ENCODE measurements at places on chromosomes 12 and 14. TPM values are rescaled to one million over a fixed set of nuclear protein-coding genes. Genes with fewer than 3 reads are reported as not detected.

- no peak for DNase-seq
These were observed 22.8 kb upstream of the SDR39U1 start for GRCh38 chr14:24465368-24465767.

- DNase-seq, result no peak
These were observed 5.2 kb downstream of the ZBTB42 start for GRCh38 chr14:104805941-104806624.

DNA sequence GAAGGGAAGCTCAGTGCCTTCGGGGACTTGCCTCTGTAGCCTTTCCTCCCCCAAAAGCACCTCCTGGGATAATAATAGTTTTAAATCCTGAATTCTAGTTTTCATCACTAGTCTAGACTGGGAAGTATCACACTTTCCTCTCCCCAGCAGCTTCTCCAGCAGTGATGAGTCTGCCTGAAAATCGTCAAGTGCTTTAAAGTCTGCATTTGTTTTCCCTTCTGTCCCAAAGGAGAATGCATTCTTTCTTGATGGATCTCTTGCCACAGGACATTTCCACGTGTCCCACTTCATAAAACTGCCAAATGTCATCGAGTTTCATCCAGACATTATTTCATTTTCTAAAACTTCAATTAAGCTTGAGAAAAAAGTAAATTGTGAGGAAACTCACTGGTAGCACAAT lies 15.0 kb downstream of the CSRP2 start:
- no peak for DNase-seq

DNA sequence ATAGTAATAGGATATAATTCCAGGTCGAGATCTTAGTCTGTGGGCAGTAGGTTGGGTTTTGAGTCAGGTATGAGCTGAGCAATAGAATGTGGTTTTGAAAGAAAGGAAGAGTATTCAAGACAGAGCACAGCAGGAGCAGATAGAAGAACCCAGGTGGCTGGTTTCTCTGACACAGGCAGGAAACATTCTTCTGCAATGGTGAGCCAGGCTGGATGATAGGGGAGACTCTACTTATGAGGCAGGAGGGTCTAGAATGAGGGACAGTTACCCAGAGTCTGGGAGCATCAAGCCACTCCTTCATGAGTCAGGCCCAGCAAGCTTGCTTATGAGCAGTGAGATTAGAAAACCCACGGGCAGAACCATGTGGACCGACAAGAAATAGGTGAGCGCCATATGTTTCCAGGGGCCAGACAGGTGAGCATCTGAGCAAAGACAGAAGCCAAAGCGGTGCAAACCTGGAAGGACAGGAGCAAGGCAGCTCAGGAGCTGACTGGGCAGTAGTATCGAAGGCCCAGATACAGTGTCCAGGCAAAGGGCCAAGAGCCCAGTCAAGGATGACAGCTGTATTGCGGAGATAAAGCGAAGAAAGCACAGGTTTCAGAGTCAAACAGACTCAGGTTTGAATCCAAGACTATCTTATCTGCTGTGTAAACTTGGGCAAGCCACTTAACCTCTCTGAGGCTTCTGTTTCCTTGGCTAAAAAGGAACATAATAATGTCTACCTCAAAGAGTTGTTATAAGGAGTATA lies 22.5 kb upstream of the PCNX1 start:
- no peak for DNase-seq

The SMIM41 gene
- not detected for total RNA-seq

The REM2 gene
- total RNA-seq, result 7.9 TPM

The SERPINA10 gene
- total RNA-seq, result not detected

GRCh38 chr12:63941166-63941800 lies 96.8 kb downstream of the SRGAP1 start:
- no peak for DNase-seq

The SRRM4 gene
- not detected for total RNA-seq

The KLHDC1 gene
- 12.5 TPM for total RNA-seq

The SIX1 gene
- not detected for total RNA-seq

GRCh38 chr14:96135285-96135684 lies 69.4 kb upstream of the BDKRB2 start:
- DNase-seq, result no peak

DNA sequence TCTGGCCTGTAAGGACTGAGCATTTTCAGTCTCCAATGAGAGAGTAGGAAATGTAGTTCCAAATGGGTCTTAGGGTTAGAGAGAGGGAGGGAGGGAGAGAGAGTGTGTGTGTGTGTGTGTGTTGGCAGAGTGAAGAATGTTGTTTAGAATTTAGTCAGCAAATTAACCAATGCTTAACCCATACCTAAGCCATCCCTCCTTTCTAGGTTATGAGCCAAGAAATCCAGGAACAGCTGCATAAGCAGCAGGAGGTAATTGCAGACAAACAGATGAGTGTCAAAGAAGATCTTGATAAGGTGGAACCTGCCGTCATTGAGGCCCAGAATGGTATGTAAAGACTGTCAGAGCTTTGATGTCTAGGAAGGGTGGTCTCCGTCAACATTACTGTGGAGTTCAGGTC lies 56.9 kb downstream of the HSP90AA1 start:
- DNase-seq, result no peak

The SLC24A4 gene
- 0.14 TPM for total RNA-seq

The P2RX7 gene
- 5.1 TPM for total RNA-seq

- DNase-seq, result peak; percentile 78
These were observed at the start of gene FKBP11 for GRCh38 chr12:48925304-48926011. Gene FKBP11, minus strand, starts transcription at chr12:48925492. Its CDS starts 64 bp downstream, at chr12:48925428.

GRCh38 chr14:99907761-99908652 lies 114.8 kb downstream of the EML1 start:
- DNase-seq, result no peak

DNA sequence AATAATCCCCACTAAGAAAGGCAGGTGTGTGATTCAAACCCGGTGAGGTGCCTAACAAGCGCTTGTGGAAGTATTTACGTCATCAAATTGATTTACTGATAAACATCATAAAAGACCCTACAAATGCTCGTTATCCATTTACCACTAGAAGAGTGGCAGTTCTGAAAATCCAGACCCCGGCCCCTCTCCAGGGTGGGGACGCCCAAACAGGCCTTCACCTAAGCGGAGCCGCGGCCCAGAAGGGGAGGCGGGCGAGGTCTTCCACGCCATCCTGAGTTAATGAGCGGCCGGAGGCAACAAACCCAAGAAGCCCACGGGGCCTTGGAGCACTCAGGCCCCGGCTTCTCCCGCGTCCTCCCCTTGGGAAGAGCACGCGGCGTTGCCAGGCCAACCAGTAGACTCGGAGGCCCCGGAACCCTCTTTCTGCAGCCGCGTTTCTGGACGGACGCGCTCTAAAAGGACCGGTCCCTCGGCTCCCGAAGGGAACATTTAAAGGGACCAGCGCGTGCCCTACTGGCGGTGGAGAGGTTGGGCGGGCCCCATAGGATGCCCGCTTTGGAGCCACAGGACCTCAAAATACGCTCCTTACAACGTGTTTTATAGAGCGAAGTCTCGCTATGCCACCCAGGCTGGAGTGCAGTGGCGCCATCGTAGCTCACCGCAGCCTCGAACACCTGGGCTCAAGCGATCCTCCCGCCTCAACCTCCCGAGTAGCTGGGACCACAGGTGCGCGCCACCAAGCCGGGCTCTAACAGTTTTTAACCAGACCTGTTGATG lies 3.5 kb downstream of the PTPN21 start:
- no peak for DNase-seq

DNA sequence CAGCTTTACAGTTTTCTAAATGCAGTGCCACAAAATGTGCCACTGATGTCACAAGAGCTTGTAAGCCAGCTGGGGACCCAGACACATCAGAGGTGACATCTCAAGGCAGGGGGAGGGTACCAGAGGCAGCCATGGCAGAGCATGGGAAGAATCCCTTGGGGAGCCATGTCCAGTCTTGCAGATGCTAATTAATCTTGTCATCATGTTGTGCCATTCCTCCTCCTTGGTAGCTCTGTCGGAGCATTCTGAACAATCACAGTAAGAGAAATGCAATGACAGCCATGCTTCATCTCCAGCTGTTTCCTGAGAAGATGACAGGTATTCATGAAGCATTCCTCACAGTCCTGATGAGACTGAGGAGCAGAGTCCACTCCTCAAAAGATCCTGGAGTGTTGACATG lies 287.9 kb downstream of the RPAP3 start:
- no peak for DNase-seq

The RHEBL1 gene
- 5.3 TPM for total RNA-seq
